T-cell (primary cell): ENCODE measurements at places on chromosomes 3 and 15.
A peak's percentile ranks its signal among the peaks of the same experiment; 100 is the strongest.

DNA sequence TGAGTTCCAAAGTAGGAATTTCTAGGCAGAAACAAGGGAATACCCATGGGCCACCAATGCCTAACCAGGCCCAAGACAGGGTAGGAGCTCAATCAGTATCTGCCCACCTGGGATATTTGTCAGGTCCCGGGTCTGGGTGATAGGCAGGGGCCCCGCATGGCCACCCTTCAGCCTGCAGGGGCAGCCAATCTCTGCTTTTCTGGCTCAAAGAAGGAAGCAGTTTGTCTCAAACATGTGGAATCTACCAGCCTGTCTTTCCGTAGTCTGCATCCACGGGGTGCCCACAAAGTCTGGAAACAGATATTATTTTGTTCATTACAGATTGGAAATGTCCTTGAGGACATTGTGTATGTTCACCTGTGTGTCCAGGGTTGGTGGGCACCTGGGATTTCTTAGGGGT is 56.2 kb downstream of the CEMIP start:
- no peak for DNase-seq

DNA sequence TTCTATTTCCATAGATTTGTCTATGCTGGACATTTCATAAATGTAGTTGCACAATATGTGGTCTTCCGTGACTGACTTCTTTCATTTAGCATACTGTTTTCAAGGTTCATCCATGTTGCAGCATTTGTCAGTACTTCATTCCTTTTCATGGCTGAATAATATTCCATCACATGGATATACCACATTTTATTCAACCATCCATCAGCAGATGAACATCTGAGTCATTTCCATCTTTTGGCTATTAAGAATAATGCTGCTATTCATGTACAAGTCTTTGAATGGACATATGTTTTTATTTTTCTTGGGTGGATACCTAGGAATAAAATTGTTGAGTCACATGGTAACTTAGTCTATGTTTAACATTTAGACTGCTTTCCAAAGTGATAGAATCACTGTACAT is 99.3 kb upstream of the RAD18 start:
- no peak for DNase-seq

GRCh38 chr3:122510878-122511535 is 3.7 kb downstream of the KPNA1 start:
- DNase-seq, result no peak

DNA sequence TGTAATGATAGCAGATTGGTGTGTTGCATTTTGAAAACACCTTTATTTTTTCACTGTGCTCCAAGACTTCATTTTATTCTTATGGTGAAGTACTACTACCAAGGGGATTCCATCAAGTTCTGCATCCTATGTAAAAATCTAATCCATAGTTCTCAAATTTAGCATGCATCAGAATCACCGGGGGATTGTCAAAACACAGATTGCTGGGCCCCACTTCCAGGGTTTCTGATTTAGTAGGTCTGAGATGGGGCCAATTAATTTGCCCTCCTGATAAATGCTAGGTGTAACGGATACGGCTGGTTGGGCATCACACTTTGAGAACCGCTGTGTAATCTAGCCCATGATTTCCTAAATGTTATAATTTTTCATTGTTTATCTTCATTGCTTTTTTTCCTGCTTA is 692 bp downstream of the ZWILCH start:
- DNase-seq, result no peak

DNA sequence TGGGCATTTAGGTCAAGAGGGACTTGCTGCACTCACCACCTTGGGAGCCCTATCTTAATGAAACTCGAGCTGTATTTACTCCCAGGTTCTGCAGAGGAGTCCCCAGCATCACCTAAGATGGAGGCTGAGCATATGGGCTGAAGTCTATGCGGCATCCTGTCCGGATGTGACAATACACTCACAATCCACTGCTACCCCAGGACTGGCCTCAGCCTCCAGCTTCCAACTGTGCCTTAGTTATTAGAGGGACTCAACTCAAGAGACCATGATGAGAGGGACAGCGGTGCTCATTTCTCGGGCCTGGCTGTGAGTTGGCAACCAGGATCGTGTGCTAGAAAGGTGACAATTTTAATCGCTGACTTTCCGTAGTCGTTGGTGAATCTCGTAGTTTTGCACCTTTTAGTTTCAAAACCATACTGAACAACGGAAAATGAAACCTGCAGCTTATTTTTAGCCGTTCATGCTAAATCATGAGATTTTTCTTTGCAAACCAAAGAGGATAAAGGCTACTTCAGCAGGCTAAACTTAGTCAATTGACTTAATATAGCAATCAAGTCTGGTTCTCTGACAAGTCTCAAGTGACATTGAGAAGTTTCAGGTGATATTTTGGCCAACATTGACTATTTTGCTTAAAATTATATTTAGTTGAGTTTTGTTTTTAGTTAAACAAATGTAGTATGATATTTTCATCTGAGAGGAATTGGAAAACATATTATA is 11.1 kb downstream of the ZBTB38 start:
- DNase-seq, result no peak

- DNase-seq, result no peak
Observed at GRCh38 chr15:64948916-64949315, 37.2 kb downstream of the ANKDD1A start.

- DNase-seq, result no peak
Observed at GRCh38 chr15:27238707-27239423, 267.9 kb downstream of the GABRG3 start.

- DNase-seq, result no peak
Observed at GRCh38 chr3:142690613-142691012, 33.2 kb upstream of the TRPC1 start.

DNA sequence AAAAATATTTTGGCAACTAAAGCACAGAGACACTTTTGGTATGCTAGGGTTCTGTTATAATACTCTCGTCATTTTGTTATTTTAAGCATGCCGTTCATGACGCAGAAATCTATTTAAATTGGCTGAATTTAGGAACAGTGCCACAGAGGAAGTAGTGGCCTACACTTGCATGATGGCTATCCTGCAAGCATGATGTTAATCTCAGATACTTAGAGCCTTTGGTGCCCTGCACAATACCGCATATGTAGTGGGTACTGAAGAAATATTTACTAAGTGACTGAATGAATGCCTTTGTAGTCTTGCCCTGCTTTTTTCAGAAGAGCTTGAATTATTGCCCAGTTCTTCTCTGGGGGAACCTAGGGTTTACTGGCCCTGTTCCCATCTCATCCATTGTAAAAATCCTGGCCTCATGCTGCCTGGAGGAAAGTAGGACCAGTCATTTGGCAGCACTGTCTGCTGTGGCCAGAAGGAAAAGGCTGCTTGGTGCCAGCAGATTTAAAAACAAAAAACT is 79.0 kb downstream of the SERPINI1 start:
- no peak for DNase-seq

DNA sequence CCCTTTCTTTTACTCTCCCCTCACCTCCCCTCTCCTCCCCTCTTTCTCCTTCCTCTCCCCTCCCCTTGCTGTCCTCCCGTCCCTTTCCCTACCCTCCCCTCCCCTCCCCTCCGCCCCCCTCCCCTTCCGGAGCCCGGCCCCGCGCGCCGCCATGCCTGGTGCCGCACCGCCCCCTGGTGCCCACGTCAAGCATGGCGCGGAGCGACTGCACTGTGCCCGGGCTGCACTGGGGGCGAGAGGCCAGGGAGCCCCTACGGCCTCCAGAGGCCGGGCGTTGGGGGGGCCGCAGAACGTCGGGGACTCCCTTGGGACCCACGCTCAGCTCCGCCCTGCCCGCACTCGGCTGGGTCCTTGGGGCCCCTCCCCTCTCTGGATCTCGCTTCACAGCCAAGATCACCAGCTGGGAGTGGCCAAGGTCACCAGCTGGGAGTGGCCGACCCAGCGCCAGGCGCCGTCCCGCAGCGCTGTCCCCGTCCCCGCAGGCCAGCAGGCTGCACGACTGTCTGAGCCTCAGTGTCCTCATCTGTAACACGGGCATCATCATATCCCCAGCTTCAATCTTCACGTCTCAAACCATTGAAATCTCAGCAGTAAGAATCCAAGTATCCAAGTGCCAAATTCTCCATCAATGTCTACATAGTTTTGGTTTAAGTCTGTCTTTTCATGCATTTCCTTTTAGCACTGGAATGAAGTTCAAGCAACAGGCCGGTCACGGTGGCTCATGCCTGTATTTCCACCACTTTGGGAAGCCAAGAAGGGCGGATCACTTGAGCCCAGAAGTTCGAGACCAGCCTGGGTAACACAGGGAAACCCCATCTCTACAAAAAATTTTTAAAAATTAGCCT is 42.5 kb downstream of the TPRA1 start:
- DNase-seq, result peak; percentile 53

- DNase-seq, result no peak
Observed at GRCh38 chr3:184563941-184564684, 2.5 kb downstream of the EPHB3 start.
